Fibroblast of lung (primary cell): ENCODE measurements at places on chromosomes 6 and 20. TPM values are rescaled to one million over a fixed set of nuclear protein-coding genes. Genes with fewer than 3 reads are reported as not detected.

KCNK15 gene
- 1.8 and 4.1 TPM in 2 replicates for total RNA-seq

DNA sequence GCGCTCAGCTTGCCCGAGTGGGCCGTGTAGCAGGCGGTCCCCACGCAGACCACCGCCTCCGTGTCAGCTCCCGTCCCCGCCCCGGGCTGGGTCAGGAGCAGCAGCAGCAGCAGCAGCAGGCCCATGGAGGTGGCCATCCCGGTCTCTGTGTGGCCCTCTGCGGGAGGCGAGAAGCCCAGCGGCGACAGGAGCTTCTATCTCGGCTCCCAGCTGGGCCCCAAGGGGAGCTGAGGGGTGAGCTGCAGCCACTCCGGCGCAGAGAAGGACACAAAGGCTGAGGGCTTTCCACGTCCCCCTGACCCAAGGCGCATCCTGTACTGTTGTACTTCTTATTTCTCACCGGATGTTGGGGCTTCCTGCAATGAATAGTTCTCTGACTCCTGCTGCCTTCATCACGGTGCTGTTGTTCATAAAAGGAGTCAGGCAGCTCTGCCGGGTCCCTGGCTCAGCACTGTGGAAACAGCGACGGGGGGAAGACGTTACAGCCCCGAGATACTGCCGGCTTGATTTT lies at the start of gene CD93:
Gene CD93 (minus strand): TSS at position 269 of the 511 bp plus-strand sequence. CDS start 132 bp downstream, at position 137.
- peak; percentile 18 for DNase-seq

DNA sequence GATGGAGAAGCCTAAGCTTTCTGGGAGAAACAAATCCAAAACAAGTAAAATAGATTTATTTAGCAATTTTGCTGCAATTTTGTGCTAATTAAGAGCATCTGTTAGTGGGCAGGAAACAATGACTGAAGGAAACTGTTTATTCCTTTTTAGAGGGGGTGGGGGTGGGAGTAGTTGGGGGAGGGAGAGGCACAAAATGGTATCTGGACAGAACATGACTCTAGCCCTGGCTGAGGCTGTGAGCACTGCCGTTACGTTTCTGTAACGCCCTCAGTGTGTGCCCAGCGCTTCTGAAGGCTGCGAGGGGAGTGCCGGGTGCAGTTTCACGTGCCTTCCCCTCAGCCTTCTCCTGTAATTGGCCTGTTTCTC lies 28.8 kb downstream of the METTL24 start:
- peak; percentile 17 for DNase-seq

DNA sequence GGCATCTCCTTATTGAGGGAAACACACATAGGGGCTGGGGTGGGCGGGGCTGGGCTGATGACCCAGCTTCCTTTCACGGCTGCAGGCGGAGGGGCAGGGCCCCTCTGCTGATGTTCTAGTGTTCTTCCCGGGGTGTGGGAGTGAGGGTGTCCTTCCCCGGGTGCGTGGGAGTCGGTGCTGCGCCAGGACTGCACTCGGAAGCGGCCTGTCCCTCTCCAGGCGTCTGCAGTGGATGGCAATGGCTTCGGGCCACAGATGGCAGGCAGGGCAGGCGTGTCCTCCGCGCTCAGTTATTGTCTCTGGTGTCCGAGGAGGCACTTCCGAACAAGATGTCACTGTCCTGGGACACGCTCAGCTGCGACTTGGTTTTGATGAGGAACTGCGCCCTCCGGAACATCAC lies 19.2 kb downstream of the KCNG1 start:
- no peak for DNase-seq

DNA sequence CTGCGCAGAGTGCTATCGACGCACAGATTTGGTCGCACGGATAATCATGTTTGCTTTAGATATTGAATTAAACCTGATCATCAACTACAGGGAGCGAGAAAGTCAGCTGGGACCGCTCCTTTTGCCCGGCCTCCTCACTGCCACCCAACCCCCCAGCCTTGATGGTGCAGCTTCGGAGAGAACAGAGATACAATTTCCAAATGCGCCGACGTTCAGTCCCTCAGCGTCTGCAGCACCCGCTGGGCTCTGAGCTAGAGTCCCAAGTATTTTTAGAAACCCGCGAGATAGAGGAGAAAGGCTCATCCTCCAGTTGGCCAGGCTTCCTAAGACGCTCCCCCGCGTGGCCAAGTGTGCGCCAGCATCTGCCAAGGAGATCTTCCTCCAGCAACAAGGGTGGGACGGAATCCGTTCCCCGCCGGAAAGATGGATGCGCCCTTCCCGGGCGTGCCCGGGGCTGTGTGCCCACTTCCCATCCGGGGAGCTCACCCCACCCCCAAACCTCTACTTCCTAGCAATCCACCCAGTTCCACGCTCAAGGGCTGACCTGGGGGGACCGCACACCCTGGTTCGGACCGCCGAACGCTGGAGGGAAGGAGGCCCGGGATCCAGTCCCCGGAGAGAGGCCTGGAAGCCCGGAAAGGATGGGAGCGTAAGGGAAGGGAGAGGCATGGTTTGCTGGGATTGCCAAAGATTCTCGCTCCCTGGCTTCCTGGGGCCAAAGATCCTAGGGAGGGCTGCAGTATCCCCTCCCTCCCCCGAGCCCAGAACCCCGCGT lies 4.1 kb downstream of the NKX2-2 start:
- DNase-seq = peak; percentile 67

CCDC170 gene
- 0.77 and 0.83 TPM in 2 replicates for total RNA-seq

- no peak for DNase-seq
These were observed 75.1 kb upstream of the SYNJ2 start for GRCh38 chr6:157906537-157907061.

DNA sequence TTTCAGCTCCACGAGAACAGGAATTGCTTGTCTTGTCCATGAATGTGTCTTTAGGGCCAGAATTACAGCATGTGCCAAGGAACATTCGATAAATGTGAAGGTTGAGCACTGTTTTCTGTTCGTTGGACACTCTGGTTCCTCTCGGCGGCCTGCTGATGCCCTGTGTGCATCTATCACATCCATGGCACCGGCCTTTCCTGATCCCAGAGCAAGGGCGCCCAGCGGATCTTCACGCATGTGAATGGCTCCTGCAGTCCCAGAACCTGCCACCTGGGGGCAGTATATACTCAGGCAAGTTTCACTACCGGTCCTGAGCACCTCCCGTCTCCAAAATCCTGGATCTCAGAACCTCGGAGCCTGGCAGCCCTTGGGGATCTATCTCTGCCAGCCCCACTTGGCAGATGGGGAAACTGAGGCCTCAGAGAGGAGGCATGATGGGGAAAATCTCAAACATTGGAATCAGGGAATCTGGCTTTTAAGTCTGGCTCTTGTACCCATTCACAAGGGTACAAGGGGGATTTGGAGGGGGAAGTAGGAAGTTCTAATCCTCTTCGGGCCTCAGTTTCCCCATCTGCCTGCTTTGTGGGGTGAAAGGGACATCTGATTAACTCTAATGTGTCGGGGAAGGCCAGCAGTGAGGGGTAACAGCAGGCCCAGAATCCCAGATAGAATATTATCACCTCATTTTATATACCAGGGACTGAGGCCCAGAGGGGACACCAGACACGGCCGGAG lies 4.3 kb upstream of the CEBPB start:
- DNase-seq = peak; percentile 84

GRCh38 chr20:62818592-62819493 lies 2.0 kb downstream of the COL9A3 start:
- no peak for DNase-seq

GRCh38 chr20:63627751-63628245 lies 897 bp upstream of the GMEB2 start:
- DNase-seq = no peak

FLRT3 gene
- 5.1 and 7.6 TPM in 2 replicates for total RNA-seq

- DNase-seq = no peak
These were observed 59.6 kb downstream of the DHX35 start for GRCh38 chr20:39021748-39022147.

DNA sequence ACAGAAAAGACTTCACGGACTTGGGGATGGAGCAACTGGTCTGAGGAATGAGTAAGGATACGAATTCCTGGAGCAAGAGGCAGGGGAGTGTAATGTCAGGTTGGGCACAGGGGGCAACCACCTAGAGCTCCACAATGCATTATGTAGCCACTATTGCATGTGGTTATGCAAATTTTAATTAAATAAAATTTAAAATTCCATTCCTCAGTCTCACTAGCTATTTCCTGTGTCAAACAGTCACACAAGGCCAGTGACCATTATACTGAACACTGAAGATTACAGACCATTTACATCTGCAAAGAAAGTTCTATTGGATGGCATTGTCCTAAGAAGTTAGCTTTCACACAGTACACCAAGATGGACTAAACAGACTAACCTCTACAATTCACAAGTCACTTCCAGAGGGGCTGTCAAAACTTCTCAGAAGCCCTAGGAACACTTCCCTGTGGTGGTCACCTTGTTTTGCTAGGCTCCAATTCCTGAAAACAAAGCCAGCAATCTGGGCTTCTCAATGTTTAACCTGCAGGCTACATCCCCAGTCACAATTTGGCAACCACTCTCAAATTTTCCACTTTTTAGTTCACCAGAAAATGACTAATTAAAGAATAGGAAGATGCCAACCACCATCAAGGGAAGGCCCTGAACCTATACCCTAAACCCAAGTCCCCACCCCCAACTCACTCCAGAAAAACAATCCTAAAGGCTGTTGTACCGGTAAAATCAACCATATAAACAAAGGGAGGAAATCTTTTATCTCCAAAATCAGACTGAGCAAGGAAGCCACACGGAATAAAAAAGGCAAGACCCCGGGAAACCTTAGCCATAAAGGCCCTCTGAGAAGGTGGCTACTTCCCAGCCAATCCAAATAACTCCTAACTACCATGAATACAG lies 34.2 kb upstream of the C20orf203 start:
- no peak for DNase-seq

GRCh38 chr6:42403421-42403820 lies 48.3 kb downstream of the TRERF1 start:
- peak; percentile 14 for DNase-seq
